Pericardium fibroblast (primary cell): ENCODE measurements at places on chromosomes 1 and 21. TPM values are rescaled to one million over a fixed set of nuclear protein-coding genes. Genes with fewer than 3 reads are reported as not detected.

The TPTE gene
- not detected in 2 replicates for total RNA-seq

The MIXL1 gene
- total RNA-seq: not detected in 2 replicates

The TTLL7 gene
- total RNA-seq: 2.1 and 2.4 TPM in 2 replicates

The CYP4Z1 gene
- total RNA-seq: not detected in 2 replicates

The GABPA gene
- 12.6 and 17.1 TPM in 2 replicates for total RNA-seq

The SPRR2E gene
- not detected in 2 replicates for total RNA-seq

The FBXO2 gene
- total RNA-seq: 0.47 and 2.0 TPM in 2 replicates

The MIB2 gene
- 57.9 and 64.6 TPM in 2 replicates for total RNA-seq

The SELP gene
- total RNA-seq: 0.58 TPM in 1 of 2 replicates, not detected in the other

The HPDL gene
- 0.12 and 2.8 TPM in 2 replicates for total RNA-seq

The RBM8A gene
- 59.6 and 92.0 TPM in 2 replicates for total RNA-seq

The LAPTM5 gene
- total RNA-seq: 0.35 TPM in 1 of 2 replicates, not detected in the other

The CFAP141 gene
- not detected in 2 replicates for total RNA-seq

The RBP7 gene
- not detected in 2 replicates for total RNA-seq

The FRRS1 gene
- total RNA-seq: 6.9 and 16.6 TPM in 2 replicates

The TLR5 gene
- total RNA-seq: 0.17 and 0.70 TPM in 2 replicates

The FTCD gene
- total RNA-seq: 1.4 TPM in 1 of 2 replicates, not detected in the other

The NTNG1 gene
- 3.6 and 11.2 TPM in 2 replicates for total RNA-seq

The CLDN14 gene
- not detected in 2 replicates for total RNA-seq

The AIM2 gene
- not detected in 2 replicates for total RNA-seq

The SLFNL1 gene
- 0.17 and 0.58 TPM in 2 replicates for total RNA-seq

The EFNA3 gene
- 2.3 and 4.9 TPM in 2 replicates for total RNA-seq

The RGSL1 gene
- total RNA-seq: not detected in 2 replicates

The PDE4B gene
- 3.6 and 12.6 TPM in 2 replicates for total RNA-seq

The DIO1 gene
- not detected in 2 replicates for total RNA-seq

The VASH2 gene
- total RNA-seq: 0.47 and 5.0 TPM in 2 replicates

The NDUFS2 gene
- total RNA-seq: 84.6 and 90.7 TPM in 2 replicates

The SOAT1 gene
- 19.4 and 23.2 TPM in 2 replicates for total RNA-seq

The S100A7 gene
- total RNA-seq: not detected in 2 replicates

The LEFTY2 gene
- not detected in 2 replicates for total RNA-seq

The RAB7B gene
- total RNA-seq: 7.3 and 11.0 TPM in 2 replicates

The CR1L gene
- total RNA-seq: not detected in 2 replicates

The LRRC38 gene
- 1.1 TPM in 1 of 2 replicates, not detected in the other for total RNA-seq

The MMP23B gene
- 117 and 174 TPM in 2 replicates for total RNA-seq
